ENCODE measurements at places on chromosomes 11 and 22.
A peak's percentile ranks its signal among the peaks of the same experiment; 100 is the strongest.

- H3K4me3 ChIP-seq: no peak overlapping the region
- no peak for DNase-seq
- H3K27me3 ChIP-seq: no peaks in the 10 kb centered on the region
- peaks cover 2% of the 10 kb centered on the region for H3K4me1 ChIP-seq
- H3K27ac ChIP-seq: no peak overlapping the region
Observed at GRCh38 chr22:38033522-38034277, 23.5 kb upstream of the PICK1 start.

DNA sequence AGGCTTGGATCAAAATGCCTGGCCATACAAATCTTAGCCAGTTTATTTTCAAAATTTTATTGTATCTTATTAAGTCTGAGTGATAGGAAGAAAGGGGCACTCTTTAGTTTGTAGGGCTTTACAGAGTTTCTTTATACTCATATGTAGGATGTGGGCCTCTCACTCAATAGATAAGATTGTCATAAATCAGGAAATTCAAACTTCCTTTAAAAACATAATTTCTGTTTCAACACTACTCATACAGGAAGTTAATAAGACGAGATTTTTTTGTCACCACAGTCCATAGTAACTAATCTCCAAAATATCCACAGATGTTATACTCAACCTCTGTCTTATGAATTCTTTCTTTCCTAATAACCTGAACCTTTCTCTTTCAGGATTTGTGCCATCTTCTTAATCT lies 13.3 kb upstream of the OR56B4 start:
- H3K36me3 ChIP-seq: no peaks in the 10 kb centered on the region
- no peak overlapping the region for H3K27ac ChIP-seq
- DNase-seq: no peak
- H3K4me1 ChIP-seq: no peaks in the 10 kb centered on the region
- no peak overlapping the region for H3K4me3 ChIP-seq

- H3K27me3 ChIP-seq: no peaks in the 10 kb centered on the region
- H3K36me3 ChIP-seq: peaks cover 11% of the 10 kb centered on the region
- peaks cover 24% of the 10 kb centered on the region for H3K4me1 ChIP-seq
- H3K27ac ChIP-seq: no peak overlapping the region
Observed at GRCh38 chr11:61700212-61700611, 20.0 kb downstream of the DAGLA start.

GRCh38 chr11:15095736-15096228 lies 18.9 kb upstream of the INSC start:
- no peak overlapping the region for H3K4me3 ChIP-seq
- H3K27me3 ChIP-seq: peaks cover 83% of the 10 kb centered on the region
- DNase-seq: no peak
- no peaks in the 10 kb centered on the region for H3K4me1 ChIP-seq

DNA sequence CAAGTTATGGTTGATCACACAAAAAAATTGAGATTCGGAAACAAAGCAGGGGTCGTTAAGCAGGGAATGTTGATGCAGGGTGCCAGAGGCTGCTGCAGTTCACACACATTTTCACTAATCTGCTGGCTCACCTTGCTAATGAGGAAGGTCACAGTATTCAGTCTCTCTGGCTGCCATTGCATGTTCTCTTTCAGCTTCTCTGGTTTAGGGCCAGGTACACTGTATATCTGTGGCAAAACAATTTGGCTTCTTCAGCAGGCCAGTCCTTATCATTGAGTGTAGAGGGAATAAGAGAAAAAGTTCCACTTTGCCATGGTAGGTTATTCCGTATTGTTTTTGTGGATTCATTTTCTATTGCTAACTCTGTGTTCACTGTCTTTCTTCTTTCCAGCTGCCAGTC lies 283.7 kb upstream of the ANO3 start:
- H3K4me1 ChIP-seq: no peaks in the 10 kb centered on the region
- no peaks in the 10 kb centered on the region for H3K27me3 ChIP-seq
- H3K36me3 ChIP-seq: no peaks in the 10 kb centered on the region
- no peak overlapping the region for H3K27ac ChIP-seq

- peaks cover 10% of the 10 kb centered on the region for H3K36me3 ChIP-seq
- DNase-seq: no peak
- no peaks in the 10 kb centered on the region for H3K27me3 ChIP-seq
- peaks cover 70% of the 10 kb centered on the region for H3K4me1 ChIP-seq
- H3K27ac ChIP-seq: peak overlapping the region; percentile 44
Observed at GRCh38 chr11:116958246-116958645, 120.8 kb upstream of the APOA1 start.

DNA sequence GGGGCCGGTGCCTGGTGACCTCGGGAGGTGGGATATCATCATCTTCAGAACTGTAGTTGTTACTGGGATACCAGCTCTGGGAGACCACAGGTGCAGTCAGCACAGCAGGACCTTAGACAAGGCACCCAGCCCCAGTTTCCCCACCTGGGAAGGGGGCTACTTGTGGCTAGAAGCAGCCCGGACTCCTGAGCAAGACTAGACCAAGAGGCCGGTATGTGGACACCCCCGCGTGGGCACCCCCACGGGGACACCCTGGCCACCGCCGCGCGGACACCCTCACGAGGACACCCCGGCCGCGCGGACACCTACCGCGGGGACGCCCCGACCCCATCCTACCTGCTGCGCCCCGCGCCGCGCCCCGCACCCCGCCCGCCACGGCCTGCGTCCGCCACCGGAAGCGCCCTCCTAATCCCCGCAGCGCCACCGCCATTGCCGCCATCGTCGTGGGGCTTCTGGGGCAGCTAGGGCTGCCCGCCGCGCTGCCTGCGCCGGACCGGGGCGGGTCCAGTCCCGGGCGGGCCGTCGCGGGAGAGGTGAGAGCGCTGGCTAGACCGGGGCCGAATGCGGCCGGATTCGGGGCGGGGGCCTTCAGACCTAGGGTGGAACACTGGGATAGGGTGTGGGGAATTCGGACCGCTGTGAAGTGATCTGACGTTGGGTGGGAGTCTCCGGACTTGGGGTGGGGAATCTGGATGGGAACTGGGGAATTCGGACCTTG lies at the start of the genes COMT and TXNRD2:
TSS of gene COMT (plus strand) at position 408 of the 718 bp plus-strand sequence. CDS start 20,755 bp downstream, outside the sequence.
TSS of gene TXNRD2 (minus strand) at position 454 of the 718 bp plus-strand sequence. CDS start at position 439, 15 bp downstream.
- H3K4me1 ChIP-seq: peaks cover 32% of the 10 kb centered on the region
- H3K4me3 ChIP-seq: peak within 1 kb of the TSS; percentile 92
- H3K27ac ChIP-seq: peak within 1 kb of the TSS; percentile 94
- no peaks in the 10 kb centered on the region for H3K27me3 ChIP-seq
- DNase-seq: peak; percentile 59

DNA sequence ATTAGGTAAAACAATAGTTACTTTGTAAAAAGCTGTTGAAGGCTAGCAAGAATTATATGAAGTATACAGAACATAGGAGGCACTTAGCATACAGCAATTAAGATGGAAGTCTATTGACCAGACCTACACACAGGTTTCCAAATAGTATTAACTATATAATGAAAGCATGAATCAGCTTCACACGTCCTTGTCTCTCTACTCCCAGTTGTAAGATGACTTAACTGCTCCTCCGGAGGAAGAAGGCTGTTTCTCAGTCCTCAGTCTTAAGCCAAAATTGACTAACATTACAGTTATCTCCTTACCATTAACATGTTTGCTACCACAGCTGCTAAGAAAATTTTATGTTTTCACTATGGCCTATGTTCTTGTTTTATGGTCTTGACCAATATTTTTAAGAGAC lies 24.7 kb downstream of the SIK3 start:
- peaks cover 71% of the 10 kb centered on the region for H3K4me1 ChIP-seq
- no peaks in the 10 kb centered on the region for H3K27me3 ChIP-seq
- peak overlapping the region; percentile 81 for H3K27ac ChIP-seq
- H3K36me3 ChIP-seq: peaks cover 70% of the 10 kb centered on the region

DNA sequence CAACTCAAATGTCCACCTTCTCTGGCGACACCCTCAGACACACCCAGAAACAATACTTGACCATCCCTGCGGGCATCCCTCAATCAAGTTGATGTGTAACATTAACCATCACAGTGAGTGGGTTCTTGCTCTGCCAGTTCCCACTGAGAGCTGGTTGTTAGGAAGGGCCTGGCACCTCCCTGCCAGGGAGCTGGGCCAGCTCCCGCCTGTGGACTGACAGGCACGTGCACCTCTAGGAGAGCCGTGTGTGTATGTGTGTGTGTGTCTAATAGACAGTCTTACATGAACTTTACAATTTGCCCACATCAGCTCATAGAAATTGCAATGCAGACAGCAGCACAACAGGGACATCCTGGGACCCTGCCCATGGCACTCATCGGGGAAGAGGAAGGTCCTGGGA lies 298.7 kb downstream of the SHANK2 start:
- no peak overlapping the region for H3K27ac ChIP-seq
- no peak for DNase-seq
- peaks cover 7% of the 10 kb centered on the region for H3K27me3 ChIP-seq
- H3K4me1 ChIP-seq: no peaks in the 10 kb centered on the region
- no peak overlapping the region for H3K4me3 ChIP-seq

DNA sequence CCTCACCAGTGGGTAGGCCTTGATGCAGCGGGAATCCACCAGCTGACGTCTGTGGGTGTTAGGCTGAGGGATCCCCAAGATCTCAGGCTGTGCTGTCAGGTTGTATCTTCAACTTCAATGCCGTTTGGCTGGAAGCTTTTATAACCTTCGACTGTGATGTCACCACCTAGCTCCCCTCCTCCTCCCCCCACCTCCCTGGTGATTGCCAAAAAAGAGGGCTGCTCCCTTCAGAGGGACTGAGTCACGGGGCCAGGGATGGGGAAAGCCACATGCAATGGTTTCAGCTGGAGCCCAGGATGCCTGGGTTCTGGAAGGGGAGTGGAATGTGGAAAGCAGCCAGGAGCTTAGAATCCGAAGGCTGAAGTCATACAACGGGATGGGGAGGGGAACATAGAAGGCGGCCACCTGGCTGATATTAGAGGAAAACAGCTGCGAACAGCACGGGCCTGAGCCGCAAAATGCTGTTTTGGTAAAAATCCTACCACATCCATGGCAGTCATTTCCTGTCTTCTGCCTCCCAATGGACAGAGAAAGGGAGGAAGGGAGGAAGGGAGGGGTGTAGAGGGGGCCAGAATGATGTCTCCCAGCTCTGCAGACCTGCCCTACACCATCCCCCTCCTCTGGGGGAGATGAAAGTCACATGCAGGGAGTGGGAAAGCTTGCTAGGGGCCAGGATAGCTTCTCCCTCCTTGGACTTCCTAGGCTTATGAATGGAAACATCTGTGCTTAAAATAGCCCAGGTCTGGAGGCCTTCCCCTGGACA lies at the start of gene LRRN4CL:
TSS of gene LRRN4CL (minus strand) at position 110 of the 763 bp plus-strand sequence. CDS start 1,022 bp downstream, outside the sequence.
- H3K36me3 ChIP-seq: peaks cover 3% of the 10 kb centered on the region
- DNase-seq: no peak
- H3K27me3 ChIP-seq: no peaks in the 10 kb centered on the region
- no peak within 1 kb of the TSS for H3K27ac ChIP-seq

GRCh38 chr11:66691311-66691980 lies 13.8 kb upstream of the RBM4B start:
- DNase-seq: no peak
- H3K27ac ChIP-seq: no peak overlapping the region
- no peak overlapping the region for H3K4me3 ChIP-seq
- H3K36me3 ChIP-seq: peaks cover 5% of the 10 kb centered on the region

- peak; percentile 55 for DNase-seq
- H3K4me3 ChIP-seq: peak overlapping the region; percentile 61
- H3K4me1 ChIP-seq: peaks cover 36% of the 10 kb centered on the region
- peaks cover 15% of the 10 kb centered on the region for H3K36me3 ChIP-seq
Observed at GRCh38 chr22:37604875-37605274, 3.8 kb upstream of the GGA1 start.

GRCh38 chr11:128516886-128517285 lies 70.5 kb downstream of the ETS1 start:
- peaks cover 65% of the 10 kb centered on the region for H3K4me1 ChIP-seq
- no peaks in the 10 kb centered on the region for H3K27me3 ChIP-seq
- H3K4me3 ChIP-seq: peak overlapping the region; percentile 96
- no peak for DNase-seq

- no peaks in the 10 kb centered on the region for H3K4me1 ChIP-seq
- H3K27ac ChIP-seq: no peak overlapping the region
- H3K36me3 ChIP-seq: no peaks in the 10 kb centered on the region
- peaks cover 82% of the 10 kb centered on the region for H3K27me3 ChIP-seq
- no peak for DNase-seq
Observed at GRCh38 chr11:126655807-126656128, 300.3 kb downstream of the ST3GAL4 start.

- H3K27ac ChIP-seq: no peak overlapping the region
- no peaks in the 10 kb centered on the region for H3K36me3 ChIP-seq
- peaks cover 5% of the 10 kb centered on the region for H3K4me1 ChIP-seq
- H3K4me3 ChIP-seq: no peak overlapping the region
- no peaks in the 10 kb centered on the region for H3K27me3 ChIP-seq
Observed at GRCh38 chr11:113881856-113882255, 6.5 kb upstream of the USP28 start.

GRCh38 chr22:42621505-42622002 lies 6.9 kb upstream of the POLDIP3 start:
- H3K4me3 ChIP-seq: peak overlapping the region; percentile 14
- H3K36me3 ChIP-seq: peaks cover 39% of the 10 kb centered on the region
- no peaks in the 10 kb centered on the region for H3K27me3 ChIP-seq
- peaks cover 8% of the 10 kb centered on the region for H3K4me1 ChIP-seq
- DNase-seq: peak; percentile 54

DNA sequence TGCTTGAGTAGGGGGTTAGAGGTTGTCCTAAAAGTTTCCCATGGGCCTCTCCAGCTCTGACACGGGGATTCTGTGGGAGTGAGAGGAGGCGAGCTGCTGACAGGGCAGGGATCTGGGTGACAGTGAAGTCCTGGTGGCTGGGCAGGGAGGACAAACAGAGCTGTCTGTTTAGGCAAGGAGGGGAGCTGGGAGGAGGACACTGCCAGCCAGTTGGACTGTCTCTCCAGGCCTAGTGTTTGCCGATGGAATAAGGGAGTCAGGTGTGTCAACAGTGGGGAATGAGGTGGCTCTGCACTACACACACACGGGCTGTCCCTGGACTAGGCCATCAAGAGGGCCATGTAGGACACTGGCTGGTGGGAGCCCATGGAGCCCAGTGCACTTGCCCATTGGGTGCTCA lies 20.6 kb upstream of the SYT7 start:
- peaks cover 3% of the 10 kb centered on the region for H3K4me1 ChIP-seq
- DNase-seq: no peak
- peaks cover 82% of the 10 kb centered on the region for H3K27me3 ChIP-seq
- H3K36me3 ChIP-seq: no peaks in the 10 kb centered on the region
- no peak overlapping the region for H3K4me3 ChIP-seq
- H3K27ac ChIP-seq: no peak overlapping the region

- H3K4me1 ChIP-seq: peaks cover 17% of the 10 kb centered on the region
- no peaks in the 10 kb centered on the region for H3K27me3 ChIP-seq
- H3K36me3 ChIP-seq: peaks cover 12% of the 10 kb centered on the region
- no peak overlapping the region for H3K4me3 ChIP-seq
- no peak overlapping the region for H3K27ac ChIP-seq
Observed at GRCh38 chr11:1458340-1459218, 28.0 kb downstream of the MOB2 start.

- DNase-seq: no peak
- H3K27ac ChIP-seq: peak overlapping the region; percentile 15
- H3K4me3 ChIP-seq: no peak overlapping the region
- peaks cover 48% of the 10 kb centered on the region for H3K36me3 ChIP-seq
Observed at GRCh38 chr11:68545796-68546195, 85.2 kb downstream of the PPP6R3 start.

Measured in effector memory CD8-positive, alpha-beta T cell (primary cell).